ENCODE measurements at places on chromosomes 7 and 10.

DNA sequence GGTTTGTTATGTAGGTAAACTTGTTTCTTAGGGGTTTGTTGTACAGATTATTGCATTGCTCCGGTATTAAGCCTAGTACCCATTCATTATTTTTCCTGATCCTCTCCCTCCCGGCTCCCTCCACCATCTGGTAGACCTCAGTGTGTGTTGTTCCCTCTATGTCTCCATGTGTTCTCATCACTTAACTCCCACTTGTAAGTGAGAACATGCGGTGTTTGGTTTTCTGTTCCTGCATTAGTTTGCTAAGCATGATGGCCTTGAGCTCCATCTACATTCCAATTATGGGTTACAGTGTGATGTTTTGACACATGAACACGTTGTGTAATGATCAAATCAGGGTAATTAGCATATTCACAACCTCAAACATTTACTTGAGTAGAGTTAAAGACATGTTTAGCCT is 237.5 kb downstream of the ABCA13 start:
- no peak for DNase-seq

- no peak for DNase-seq
Observed at GRCh38 chr7:100867040-100867775, at the start of gene TRIP6. TSS of gene TRIP6 (plus strand) at chr7:100867387. CDS start at chr7:100867498, 111 bp downstream.

DNA sequence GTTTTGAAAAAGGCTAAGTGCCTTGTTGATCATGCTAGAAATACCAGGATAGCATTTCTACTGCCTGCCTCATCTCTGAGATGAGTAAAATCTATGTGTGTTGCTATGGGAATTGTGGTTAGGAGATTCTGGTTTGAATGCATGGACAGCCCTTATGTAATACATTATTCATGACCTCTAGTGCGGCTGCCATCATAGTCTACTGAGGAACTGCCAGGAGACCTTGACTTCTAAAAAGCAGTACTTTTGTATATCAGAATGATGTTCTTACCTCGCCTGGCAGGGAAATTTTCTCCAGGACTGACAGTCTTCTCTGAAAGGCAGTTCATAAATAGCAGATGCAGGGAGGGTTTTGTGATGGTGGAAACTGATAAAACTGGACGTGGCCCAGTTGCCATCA is 248.5 kb downstream of the NSUN6 start:
- no peak for DNase-seq

GRCh38 chr10:103781329-103782061 is 73.9 kb downstream of the SH3PXD2A start:
- DNase-seq = no peak

- DNase-seq = no peak
Observed at GRCh38 chr7:122055073-122055472, 89.0 kb downstream of the AASS start.

- no peak for DNase-seq
Observed at GRCh38 chr7:51325908-51326307, 9.3 kb upstream of the COBL start.

DNA sequence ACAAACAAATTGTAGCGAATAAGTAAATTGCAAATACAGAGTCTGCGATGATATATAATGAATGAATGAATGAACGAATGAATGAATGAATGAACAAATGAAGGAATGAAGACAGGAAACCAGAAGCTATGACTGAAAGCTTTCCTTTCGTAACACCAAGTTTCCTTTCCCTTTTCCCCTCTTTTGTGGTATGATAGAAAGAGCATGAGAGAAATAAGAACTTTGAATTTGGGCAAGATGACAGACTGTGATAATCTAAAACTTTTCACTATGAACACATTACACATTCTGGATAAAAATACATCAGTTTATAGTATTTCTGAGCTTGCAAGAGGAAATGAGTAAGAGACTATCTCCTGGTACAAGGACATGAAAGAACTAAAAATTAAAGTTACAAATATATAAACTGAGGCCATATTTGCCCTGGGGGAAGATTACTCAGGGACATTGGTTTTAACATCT is 8.4 kb upstream of the UCN3 start:
- DNase-seq = no peak

GRCh38 chr7:51244053-51244452 is 72.6 kb downstream of the COBL start:
- DNase-seq = no peak

GRCh38 chr7:45691155-45691656 is 117.0 kb downstream of the ADCY1 start:
- no peak for DNase-seq

- DNase-seq = no peak
Observed at GRCh38 chr7:31058122-31058521, 6.0 kb downstream of the ADCYAP1R1 start.

GRCh38 chr10:92102601-92103213 is 179.1 kb downstream of the BTAF1 start:
- DNase-seq = no peak

DNA sequence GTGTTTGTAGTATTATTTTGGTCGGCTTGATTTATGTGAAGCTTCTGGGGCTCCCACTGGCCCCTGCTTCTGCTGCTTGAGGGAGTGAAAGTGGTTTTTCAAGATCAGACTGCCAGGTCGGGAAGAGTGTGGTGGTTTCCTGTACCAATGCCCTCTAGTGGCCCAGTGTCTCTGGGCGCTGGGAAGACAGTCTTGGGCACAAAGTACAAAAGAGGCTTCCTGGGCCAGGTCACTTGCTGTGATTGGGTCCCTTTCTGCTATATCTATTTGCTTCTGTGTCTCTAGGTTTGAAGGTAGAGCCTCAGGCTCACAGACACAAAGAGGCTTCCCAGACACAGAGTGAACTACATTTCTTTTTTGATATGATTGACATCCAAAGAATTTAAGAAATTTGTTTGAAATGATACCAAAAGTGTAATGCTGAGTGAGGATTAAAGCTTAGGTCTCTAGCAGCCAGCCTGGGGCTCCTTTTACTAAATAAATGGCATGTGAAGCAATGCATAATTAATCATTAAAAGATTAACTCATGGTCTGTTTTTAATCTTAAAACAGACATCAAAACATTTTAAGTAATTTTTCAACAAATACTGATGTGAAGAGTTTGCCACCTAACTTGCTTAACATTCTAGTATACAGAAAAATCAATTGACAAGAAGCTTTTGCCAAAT is 36.3 kb downstream of the ABCB1 start:
- no peak for DNase-seq

DNA sequence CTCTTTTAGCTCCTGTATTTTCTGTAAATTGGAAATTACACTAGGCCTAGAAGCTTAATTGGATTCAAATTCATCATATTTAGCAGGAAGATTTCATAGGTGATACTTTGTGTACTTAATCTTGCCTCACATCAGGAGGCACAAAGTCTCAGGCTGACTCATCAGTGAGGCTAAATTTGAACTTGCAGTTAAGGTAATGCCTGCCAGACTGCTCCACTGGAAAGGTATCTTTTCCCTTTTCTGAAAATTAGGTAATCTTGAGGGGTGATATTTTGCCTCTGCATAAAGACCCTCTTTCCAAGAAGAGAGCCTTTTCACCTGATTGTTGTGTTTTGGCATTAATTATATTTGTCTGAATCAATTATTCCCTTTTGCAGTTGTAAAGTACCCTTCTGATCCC is 14.6 kb downstream of the PPIA start:
- DNase-seq = no peak

DNA sequence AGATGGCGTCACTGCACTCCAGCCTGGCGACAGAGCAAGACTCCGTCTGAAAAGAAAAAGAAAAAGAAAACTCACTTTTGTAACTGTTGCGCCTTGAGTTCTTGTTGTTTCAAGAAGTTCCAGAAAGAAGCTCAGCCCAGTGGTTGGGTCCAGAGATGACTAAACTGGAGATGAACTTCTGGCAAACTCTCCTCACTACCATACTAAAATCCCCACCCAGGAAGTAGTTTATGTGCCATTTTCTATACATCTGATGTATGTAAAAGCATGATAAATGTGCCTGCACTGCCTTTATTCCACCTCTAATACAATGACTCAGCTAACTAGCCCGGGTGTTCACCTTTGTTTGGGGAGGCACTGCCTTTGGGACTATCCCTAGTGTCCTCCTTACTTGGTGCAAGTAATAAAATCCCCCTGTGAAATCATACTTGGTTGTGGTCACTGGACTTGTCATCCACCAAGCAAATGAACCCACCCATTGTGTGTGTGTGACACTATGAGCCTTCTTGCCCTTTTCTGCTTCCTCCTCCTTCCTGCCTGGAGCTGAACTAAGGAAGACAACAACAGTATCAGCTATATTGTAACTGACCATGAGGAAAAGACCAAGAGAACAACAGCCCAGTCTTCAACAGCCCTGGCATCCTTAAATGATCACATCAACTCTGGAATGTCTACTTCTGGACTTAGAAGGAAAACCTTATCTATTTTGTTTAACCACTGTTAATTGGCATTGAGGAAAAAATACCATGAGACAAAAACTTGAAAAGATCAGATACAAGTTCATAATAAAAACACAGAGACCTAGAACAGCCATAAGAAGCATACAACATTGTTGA is 33.6 kb downstream of the JMJD1C start:
- DNase-seq = no peak

DNA sequence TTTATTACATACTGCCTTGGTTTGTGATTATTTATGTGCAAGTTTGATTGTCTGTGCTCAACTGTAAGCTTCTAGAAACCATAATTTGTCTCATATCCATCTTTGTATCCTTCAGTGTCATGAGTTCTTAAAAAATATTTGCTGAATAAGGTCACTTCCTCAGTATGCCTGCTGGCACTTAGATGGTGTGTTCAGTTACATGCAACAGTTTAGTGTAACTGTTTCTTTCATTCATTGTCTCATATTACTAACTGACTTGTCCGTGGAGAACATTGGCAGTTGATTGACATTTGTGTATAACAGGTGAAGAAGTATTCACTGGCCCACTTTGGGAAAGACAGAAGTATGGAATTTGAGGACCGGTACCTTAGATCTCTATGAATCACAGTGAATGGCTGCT is 236.9 kb downstream of the PRKG1 start:
- DNase-seq = no peak

DNA sequence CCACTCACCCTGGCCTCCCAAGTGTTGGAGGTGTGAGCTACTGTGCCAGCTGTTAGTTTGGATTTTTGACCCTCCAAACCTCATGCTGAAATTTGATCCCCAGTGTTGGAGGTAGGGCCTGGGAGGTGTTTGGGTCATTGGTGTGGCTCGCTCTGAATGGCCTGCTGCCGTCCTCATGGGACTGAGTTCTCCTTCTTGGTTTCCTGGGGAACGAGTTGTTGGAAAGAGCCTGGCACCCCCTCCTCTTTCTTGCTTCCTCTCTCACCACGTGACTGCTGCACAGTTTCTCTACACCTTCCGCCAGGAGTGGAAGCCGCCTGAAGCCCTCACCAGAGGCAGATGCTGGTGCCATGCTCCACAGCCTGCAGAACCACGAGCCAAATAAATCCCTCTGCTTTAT is 253.5 kb downstream of the PHTF2 start:
- no peak for DNase-seq

GRCh38 chr7:7972922-7973594 is 4.5 kb downstream of the GLCCI1 start:
- DNase-seq = no peak

DNA sequence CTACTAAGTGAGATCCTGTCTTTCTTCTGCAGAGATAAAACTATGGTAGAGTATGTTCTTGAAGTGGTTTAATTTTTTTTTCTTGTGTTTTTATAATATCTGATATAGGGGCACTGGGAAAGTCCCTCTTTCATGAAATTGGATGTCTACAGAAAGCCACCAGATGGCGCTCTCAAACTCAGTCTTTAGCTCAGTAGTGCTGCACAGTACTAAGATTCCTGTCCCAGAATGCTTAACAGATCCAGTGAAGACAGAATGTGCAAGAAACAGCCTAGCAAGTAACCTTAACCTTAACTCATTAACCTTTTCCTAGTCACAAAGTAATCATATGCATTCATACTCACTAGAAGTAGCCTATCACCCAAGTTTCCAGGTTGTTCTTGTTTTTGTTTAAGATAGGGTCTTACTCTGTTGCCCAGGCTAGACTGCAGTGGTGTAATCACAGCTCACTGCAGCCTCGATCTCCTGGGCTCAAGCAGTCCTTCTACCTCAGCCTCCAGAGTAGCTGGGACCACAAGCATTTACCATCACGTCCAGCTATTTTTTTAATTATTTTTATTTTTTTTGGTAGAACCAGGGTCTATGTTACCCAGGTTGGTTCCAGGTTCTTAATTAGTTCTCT is 56.7 kb downstream of the IDE start:
- DNase-seq = no peak

DNA sequence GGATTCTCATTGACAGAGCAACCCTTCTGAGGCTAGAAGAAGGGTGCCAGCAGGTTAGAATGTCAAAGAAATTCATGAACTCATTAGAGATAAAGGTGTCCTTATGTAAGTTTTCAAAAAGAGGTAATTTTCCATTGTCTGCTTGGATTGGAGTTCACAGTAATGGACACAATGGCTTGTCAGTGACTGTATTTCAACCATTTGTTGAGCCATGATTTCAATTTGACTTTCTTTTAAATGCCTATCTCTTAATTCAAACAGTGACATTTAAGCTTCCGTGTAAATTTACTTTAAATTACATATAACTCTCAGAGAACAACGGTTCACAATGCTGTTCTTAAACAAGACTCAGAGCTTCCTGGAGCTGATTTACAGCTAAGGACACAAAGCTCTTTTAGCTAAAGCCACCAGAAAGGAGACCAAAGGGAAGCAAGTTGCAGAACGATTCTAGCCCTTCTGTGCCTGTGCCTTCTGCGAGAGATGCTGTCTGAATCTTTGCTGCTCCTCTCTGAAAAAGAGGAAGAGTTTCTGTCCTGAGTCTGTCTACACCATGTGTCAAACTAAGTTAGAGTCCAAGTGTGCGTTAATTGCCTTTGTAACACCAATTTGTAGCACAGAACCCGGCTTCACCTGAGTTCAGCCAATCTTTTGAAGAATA is 42.2 kb upstream of the PFKP start:
- no peak for DNase-seq

DNA sequence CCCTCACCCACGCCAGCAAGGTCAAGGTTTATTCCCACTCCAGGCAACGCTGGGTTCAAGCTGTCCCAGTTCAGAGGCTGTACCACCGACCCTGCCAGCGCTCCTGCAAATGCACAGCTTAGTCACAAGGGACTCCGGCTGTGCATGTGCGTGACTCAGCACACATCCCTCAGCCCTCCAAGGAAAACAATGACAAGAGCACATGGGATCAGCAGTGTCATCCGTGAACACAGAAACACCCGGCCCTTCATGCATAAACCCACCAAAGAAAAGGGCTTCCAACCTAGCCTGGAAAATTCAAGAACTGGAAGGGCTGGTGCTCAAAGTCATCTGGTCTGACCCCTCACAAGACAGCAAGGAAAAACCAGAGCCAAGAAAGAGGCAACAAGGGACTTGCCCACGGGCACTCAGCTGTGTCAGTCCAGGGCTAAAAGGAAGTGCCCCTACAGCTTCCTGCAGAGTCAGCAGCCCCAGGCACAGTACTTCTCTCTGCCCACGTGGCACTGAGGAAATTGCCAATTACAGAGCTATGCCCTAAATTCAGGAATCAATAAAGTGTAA is 106.1 kb downstream of the KCNMA1 start:
- no peak for DNase-seq

All from cortex of kidney (tissue), 1 donor.